ENCODE measurements at places on chromosomes 11 and 22.

- no peak for DNase-seq
Measured at GRCh38 chr22:49103314-49104059, 724.2 kb downstream of the BRD1 start.

DNA sequence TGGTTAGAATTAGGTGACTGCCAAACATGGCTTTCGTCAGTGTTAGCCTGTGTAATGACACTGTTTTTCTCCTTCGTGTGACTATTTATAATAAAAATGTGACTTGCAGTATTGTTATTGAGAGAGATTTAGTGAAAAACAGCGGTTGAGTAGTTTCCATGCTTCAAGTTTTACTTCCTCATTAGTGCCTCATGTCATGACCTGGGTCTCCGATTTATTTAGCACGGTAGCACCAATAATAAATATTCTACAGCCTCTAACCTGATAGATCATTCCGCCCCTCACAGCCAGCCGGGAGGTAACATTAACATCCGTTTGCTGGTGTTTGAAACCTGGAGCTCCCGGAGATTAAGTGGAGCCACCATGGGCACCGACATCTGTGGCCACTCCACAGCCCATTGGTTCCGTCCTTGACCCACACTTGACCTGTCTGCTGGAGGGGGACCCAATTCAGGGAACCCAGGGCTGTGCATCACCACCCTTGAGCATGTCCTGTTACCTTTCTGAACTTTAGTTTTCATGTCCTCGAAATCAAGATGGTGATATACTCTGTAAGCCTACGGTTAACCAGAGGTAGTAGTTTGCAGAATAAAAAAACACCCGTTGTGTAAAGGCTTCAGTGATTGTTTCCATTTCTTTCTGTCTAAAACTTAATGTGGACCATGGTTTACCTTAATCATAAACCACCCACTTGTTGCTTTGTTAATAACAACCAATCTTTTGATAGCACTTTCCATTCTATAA lies 104.1 kb downstream of the ATXN10 start:
- no peak for DNase-seq

DNA sequence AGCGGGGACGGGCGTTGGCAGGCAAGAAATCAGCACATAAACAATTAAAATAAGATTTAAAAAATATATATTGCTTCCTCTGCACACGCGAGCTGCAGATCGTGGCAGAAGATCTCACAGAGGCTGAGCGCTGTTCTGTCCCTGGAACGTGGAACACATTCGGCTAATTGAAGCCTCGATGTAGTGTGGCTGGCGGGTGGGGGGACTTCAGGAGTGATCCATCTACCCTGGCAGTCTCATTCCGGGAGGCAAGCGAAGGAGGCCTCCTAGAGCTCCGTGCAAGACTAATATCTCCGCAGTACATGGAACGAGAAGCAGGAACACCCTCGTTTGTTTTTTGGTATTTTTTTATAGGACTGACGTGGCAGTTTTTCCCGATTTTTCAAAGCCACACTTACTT lies 402.4 kb downstream of the MN1 start:
- DNase-seq: no peak

DNA sequence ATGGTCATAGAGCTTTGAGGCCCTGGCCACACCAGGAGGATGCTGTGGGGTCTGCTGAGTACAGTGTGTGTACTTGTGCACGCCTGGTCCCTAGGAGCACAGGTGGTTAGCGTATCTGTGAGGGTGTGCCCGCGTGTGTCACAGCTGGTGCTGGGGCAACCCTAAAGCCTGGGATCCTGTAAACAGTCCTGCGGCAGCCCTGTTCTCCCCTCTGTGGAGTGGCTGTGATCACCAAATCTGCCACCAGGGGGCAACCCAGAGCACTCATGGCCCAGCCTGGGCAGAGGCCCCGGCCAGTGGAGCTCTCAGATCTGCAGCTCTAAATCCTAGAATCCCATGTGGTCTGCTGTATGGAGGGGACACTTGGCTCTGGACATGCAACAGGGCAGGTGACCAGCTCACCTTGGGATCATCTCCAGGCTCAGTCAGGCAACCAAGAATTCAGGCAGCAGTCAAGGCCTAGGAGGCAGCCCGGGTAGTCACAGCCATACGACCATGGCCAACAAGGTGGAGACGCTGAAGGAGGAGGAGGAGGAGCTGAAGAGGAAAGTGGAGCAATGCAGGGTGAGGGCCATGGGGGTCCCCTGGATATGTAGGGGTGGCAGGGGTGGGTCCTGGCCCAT lies 3.9 kb downstream of the SH3BP1 start:
- DNase-seq: peak; percentile 83

GRCh38 chr11:34653851-34654482 lies 33.1 kb downstream of the EHF start:
- peak; percentile 85 for DNase-seq

GRCh38 chr11:81005595-81005994 lies 1564.8 kb upstream of the TENM4 start:
- no peak for DNase-seq

DNA sequence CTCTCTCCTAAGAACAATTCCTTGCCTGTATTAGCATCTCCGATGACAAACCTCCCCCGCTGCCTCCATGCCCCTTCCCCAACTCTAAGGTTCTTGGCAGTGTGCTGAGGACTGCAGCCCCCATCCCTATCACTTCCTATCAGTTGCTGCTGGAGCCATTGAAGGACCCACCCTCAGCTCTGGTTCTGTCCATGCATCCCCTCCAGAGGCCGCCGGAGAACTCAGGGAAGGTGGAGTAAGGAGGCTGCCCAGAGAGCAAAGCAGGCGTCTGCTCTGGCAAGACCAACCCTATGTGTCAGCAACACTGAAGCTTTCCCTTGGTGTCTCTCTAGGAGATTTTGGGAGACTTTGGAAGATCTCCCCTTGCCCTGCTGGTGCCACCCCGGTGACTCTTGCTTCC lies 1139.5 kb downstream of the TBC1D22A start:
- no peak for DNase-seq

DNA sequence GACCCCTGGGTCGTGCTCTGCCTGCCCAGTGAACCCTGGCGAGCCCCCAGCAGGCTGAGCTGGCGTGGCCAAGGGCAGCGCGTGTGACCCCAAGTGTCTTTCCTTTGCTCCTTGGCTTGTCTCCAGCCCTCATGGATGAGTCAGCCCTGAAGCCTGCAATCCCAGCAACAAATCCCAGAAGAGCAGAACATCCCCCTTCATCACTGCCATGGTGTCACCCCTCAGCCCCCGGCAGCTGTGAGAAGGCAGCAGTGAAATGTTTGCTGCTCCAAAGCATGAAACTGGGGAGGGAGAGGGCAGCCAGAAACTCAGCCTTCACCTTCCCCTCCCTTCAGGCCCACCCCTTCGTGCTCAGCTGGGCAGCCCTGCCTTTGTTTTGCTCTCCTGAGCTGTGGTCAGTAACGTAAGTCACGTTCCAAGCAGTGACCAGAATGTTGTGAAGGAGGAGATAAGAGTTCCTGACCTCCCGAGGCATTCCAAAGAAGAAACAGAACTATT lies 29.8 kb downstream of the ADAMTS15 start:
- DNase-seq: no peak

- peak; percentile 64 for DNase-seq
Measured at GRCh38 chr11:65791719-65792213, 4.9 kb downstream of the OVOL1 start.

DNA sequence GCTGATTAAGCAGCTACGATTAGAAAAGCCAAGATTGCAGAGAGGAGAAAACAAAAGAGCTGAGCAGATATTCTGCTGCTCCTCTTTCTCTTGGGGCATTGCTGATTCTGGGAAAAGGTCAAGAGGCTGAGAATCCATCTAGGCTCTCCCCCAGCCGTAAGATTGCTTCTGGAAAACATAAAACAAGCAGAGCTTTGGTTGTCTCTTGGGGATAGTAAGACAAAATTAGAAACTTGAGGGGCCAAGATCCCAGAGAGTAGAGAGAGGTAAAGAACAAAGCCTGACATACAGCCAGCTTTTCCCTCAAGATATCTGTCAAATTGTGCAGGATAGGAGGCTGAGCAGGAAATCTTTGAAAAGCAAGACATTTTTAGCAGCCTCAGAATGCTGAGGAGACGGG lies 158.2 kb downstream of the TTC28 start:
- DNase-seq: no peak

GRCh38 chr11:69099180-69099579 lies 50.4 kb downstream of the TPCN2 start:
- DNase-seq: no peak

- peak; percentile 91 for DNase-seq
Measured at GRCh38 chr11:119538753-119539152, 115.8 kb upstream of the THY1 start.

- no peak for DNase-seq
Measured at GRCh38 chr22:30307041-30307574, 17.8 kb upstream of the CASTOR1 start.

DNA sequence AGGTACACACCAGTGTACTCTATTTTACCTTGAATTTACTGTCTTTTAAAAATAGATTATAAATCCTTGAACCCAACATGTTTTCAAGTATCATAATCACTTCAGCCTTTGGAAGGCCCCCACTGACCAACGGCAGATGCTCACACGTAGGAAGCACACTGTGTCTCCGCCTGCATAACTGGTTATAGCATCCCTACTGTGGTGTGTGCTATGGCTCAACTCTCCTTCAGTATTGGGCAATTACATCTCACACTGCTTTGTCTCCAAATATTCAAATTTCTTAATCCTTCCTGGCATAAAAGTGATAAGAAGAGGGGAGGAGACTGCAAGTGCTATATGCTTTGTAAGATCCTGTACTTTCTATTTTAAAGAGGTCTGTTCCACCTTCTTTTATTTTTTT lies 165.7 kb downstream of the CADM1 start:
- DNase-seq: no peak

DNA sequence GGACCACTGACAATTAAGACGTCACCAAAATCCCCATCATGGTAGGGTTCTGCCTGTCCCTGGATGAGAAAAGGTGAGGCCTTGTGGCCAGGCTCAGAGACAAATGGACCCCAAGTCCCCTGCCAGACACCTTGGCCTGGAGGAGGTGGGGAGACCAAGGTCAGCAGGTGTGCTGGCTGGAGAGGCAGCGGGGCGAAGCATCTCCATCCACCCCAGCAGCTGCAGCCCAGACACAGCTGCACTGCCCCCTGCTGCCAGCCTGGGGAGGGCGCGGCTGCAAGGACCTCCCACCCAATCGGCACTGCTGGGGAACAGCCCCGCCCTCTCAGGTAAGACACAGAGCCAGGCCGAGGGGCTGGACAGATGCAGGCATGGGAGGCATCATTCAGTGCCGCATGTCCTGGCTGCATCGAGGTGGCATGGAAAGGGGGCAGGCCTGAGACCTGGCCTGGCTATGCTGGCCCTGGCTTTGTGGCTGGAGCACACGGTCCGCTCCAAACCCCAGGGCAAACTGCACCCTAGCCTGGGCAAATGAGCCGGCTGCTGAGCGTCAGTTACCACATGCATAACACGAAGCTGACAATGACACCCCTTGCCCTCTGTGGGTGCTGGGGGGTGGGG lies 12.2 kb upstream of the MFNG start:
- peak; percentile 48 for DNase-seq

- DNase-seq: peak; percentile 47
Measured at GRCh38 chr11:110463153-110463552, 33.4 kb downstream of the FDX1 start.

- no peak for DNase-seq
Measured at GRCh38 chr11:19241260-19242178, 774 bp upstream of the E2F8 start.

- DNase-seq: no peak
Measured at GRCh38 chr11:15113381-15113780, 1.3 kb upstream of the INSC start.

GRCh38 chr11:119941636-119942411 lies 196.1 kb downstream of the TRIM29 start:
- no peak for DNase-seq

DNA sequence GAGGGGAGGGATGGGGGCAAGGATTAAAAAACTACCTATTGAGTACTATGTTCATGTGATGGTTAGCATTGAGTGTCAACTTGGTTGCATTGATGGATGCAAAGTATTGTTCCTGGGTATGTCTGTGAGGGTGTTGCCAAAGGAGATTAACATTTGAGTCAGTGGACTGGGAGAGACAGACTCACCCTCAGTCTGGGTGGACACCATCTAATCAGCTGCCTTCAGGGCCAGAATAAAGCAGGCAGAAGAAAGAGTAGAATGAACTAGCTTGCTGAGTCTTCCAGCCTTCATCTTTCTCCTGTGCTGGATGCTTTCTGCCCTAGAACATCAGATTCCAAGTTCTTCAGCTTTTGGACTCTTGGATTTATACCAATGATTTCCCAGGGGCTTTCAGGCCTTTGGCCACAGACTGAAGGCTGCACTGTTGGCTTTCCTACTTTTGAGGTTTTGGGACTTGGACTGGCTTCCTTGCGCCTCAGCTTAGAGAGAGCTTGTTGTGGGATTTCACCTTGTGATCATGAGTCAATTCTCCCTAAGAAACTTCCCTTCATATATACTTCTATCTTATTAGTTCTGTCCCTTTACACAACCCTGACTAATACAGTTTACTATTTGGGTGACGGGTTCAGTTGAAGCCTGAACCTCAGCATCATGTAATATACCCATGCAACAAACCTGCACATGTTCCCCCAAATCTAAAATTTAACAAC lies 70.2 kb downstream of the MTNR1B start:
- DNase-seq: no peak

DNA sequence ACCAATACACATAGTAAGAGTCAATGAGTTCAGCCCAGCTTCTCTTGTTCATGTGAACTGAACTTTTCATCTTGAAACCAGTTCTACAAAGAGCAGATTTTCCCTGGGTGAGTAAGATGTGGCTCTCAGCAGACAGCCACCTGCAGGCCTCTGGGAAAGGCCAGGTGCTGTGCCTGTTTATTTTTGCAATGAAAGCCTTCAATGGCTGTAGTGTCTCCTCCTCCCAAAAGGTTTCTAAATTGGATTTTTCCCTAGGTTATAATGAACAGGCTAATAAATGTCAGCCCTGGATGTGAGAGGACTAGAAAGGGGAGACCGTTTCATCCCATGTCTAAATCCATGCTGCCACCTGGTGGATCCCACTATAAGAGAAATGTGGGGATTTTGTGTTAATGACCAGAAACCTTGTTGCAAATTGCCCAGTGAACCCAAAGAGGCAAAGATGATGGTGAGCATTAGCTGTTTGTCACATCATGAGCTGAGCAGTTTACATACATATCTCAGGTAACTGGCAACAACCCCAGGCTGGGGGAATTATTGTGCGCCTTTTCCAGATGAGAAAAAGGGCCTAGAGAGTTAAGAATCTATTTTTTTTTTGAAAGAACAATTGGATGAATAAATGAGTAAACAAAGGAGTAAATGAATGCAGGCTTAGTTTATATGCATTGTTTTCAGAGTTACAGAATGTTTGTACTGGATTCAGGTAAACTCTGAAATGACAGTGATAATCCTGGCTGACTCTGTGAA lies 12.7 kb downstream of the C11orf91 start:
- peak; percentile 48 for DNase-seq

GRCh38 chr11:45647329-45647728 lies 18.1 kb downstream of the CHST1 start:
- no peak for DNase-seq

- no peak for DNase-seq
Measured at GRCh38 chr22:50072714-50073538, 12.3 kb downstream of the MLC1 start.

GRCh38 chr22:17570851-17571631 lies 7.7 kb downstream of the SLC25A18 start:
- DNase-seq: no peak

- no peak for DNase-seq
Measured at GRCh38 chr11:122367809-122368231, 251.8 kb upstream of the BLID start.

GRCh38 chr11:116466191-116466590 lies 306.6 kb downstream of the BUD13 start:
- no peak for DNase-seq

All from inflammatory macrophage (primary cell).